ENCODE measurements at places on chromosomes 6 and 20. TPM values are rescaled to one million over a fixed set of nuclear protein-coding genes. Genes with fewer than 3 reads are reported as not detected.

The PACSIN1 gene
- total RNA-seq = not detected

The PBOV1 gene
- not detected for total RNA-seq

The MAP1LC3A gene
- 7.8 TPM for total RNA-seq

The RBPJL gene
- not detected for total RNA-seq

The AKAP7 gene
- 5.6 TPM for total RNA-seq

The CRNKL1 gene
- 34.2 TPM for total RNA-seq

The CDH4 gene
- 5.7 TPM for total RNA-seq

The LIME1 gene
- total RNA-seq = 3.6 TPM

The DLK2 gene
- total RNA-seq = 0.27 TPM

The SOX4 gene
- 91.0 TPM for total RNA-seq

The ROMO1 gene
- total RNA-seq = 128 TPM

The BHLHE23 gene
- not detected for total RNA-seq

The ARMC2 gene
- total RNA-seq = 2.3 TPM

The GRM1 gene
- under 0.01 TPM for total RNA-seq

The ZBTB46 gene
- total RNA-seq = 3.2 TPM

The TTK gene
- total RNA-seq = 38.8 TPM

The SIRPB2 gene
- total RNA-seq = 0.79 TPM

The PDYN gene
- total RNA-seq = not detected

The NSFL1C gene
- 50.4 TPM for total RNA-seq

The SLPI gene
- total RNA-seq = not detected

The IP6K3 gene
- not detected for total RNA-seq

The DLL1 gene
- 1.2 TPM for total RNA-seq

The GNAS-AS1 gene
- 0.57 TPM for total RNA-seq

The RRAGD gene
- 0.27 TPM for total RNA-seq

The GPRC6A gene
- not detected for total RNA-seq

The HLA-DOA gene
- under 0.01 TPM for total RNA-seq

The FITM2 gene
- 9.5 TPM for total RNA-seq

The TUBB1 gene
- not detected for total RNA-seq

The TMEM244 gene
- total RNA-seq = not detected

The ESR1 gene
- total RNA-seq = 0.13 TPM

The MYB gene
- 0.14 TPM for total RNA-seq

The DZANK1 gene
- total RNA-seq = 0.93 TPM

The DLGAP4 gene
- total RNA-seq = 25.4 TPM

The EDEM2 gene
- total RNA-seq = 43.8 TPM

The PTK6 gene
- total RNA-seq = not detected

The CEP85L gene
- 15.6 TPM for total RNA-seq

The TBXT gene
- total RNA-seq = not detected

The MOXD1 gene
- 0.07 TPM for total RNA-seq

The RNF182 gene
- total RNA-seq = 0.40 TPM

The FAM110A gene
- 4.4 TPM for total RNA-seq
